ENCODE measurements at places on chromosomes 13 and 19.

GRCh38 chr19:751501-752341 lies 809 bp downstream of the MISP start:
- DNase-seq, result no peak

GRCh38 chr13:33204130-33204927 lies 81.2 kb downstream of the STARD13 start:
- no peak for DNase-seq

- DNase-seq, result no peak
These were observed 36.3 kb upstream of the FLT1 start for GRCh38 chr13:28531077-28531844.

- no peak for DNase-seq
These were observed 9.5 kb downstream of the STOML3 start for GRCh38 chr13:38981096-38981495.

GRCh38 chr19:8242211-8242821 lies 33.1 kb downstream of the CERS4 start:
- no peak for DNase-seq

DNA sequence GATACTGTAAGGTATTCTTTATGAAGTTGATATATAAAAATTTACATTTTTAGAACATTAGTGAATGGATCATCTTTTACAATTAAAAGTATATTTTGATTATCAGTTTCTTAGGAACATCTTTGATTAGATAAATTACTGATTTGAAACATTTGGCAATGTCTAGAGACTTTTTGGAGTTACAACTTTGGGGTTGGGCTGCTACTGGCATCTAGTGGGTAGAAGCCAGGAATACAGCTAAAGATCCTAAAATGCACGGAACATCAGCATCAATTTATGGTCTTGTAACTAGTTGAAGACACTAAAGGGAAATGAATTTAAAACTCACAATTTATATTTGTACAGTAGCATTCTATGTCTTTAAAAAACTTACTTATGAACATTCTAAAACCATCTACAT lies 19.9 kb downstream of the POMP start:
- no peak for DNase-seq

DNA sequence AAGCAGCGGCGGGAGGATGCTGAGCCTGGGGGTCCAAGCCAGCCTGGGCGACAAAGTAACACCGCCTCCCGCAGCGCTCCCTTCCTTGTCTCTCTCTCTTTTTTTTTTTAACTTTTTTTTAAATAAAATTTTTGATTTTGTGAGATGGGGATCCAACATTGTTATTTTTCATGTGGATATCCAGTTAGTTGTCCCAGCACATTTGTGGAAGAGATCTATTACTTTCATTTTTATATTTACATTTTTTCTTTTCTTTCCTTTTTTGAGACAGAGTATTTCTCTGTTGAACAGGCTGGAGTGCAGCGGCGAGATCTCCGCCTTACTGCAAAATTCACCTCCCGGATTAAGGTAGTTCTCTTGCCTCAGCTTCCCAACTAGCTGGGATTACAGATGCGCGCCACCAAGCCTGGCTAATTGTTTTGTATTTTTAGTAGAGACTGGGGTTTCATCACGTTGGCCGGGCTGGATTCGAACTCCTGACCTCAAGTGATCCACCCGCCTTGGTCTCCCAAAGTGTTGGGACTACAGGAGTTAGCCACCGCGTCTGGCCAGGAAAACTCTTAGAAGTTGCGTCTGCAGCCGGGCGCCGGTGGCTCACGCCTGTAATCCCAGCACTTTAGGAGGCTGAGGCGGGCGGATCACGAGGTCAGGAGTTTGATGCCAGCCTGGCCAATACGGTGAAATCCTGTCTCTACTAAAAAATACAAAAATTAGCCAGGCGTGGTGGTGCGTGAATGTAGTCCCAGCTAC lies 19.4 kb downstream of the ZNF816 start:
- DNase-seq, result no peak

- DNase-seq, result no peak
These were observed 46.8 kb downstream of the COG3 start for GRCh38 chr13:45511310-45512097.

GRCh38 chr19:21694171-21694906 lies 73.0 kb downstream of the ZNF100 start:
- no peak for DNase-seq

GRCh38 chr19:29540114-29540513 lies 14.3 kb downstream of the VSTM2B start:
- no peak for DNase-seq

GRCh38 chr19:29622166-29623070 lies 16.3 kb downstream of the POP4 start:
- DNase-seq, result no peak

GRCh38 chr19:8079988-8080387 lies 27.4 kb downstream of the CCL25 start:
- no peak for DNase-seq

- no peak for DNase-seq
These were observed 98.9 kb downstream of the TNFSF13B start for GRCh38 chr13:108368250-108368905.

DNA sequence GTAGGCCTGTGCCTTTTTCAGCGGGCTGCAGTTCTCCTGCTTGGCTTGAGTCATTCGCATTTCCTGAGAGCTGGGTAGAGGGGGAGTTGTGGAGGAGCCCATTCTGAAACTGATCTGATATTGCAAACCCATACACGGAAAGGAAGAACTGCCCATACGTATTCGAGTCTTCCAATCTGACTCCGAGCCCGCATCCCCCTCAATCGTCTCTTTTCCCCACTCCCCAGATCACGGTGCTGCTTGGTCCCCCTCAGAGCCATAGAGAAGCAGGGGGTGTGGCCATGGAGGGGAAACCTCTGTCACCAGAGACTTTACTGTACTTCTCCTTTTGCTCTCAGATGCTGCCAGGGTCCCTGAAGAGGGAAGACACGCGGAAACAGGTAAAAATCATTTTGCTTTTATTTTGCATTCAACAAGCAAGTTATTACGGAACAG lies at the start of gene CD22:
TSS of gene CD22 (plus strand) at position 337 of the 435 bp plus-strand sequence. CDS start 2,854 bp downstream, outside the sequence.
- DNase-seq, result peak; percentile 74

- DNase-seq, result no peak
These were observed 177.9 kb downstream of the KATNAL1 start for GRCh38 chr13:30129411-30129810.

- DNase-seq, result no peak
These were observed 1.1 kb downstream of the RYR1 start for GRCh38 chr19:38434549-38435051.

- DNase-seq, result no peak
These were observed 39.1 kb upstream of the ANKRD10 start for GRCh38 chr13:110953833-110954532.

- DNase-seq, result no peak
These were observed 83.7 kb downstream of the NALCN start for GRCh38 chr13:101332583-101332982.

- DNase-seq, result peak; percentile 55
These were observed at the start of gene RASA3 for GRCh38 chr13:114132419-114133121. Gene RASA3, minus strand, starts transcription at chr13:114132623. Its CDS starts 134 bp downstream, at chr13:114132489.

DNA sequence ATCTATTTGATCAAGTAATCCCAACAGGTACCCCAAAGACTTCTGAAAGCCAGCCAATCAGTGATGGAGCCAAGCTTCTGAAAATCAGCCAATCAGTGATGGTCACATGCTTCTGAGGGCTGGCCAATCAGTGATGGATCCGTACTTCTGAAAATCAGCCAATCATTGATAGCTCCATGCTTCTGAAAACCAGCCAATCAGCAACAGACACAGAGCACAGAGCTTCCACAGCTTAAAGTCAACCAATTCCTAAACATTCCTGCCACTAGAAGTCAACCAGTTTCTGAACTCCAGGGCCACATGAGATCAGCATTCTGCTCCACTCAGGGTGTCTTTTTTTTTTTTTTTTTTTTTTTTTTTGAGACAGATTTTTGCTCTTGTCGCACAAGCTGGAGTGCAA lies 8.2 kb upstream of the HSD17B14 start:
- DNase-seq, result no peak

GRCh38 chr19:4379383-4380253 lies 20.7 kb downstream of the SH3GL1 start:
- DNase-seq, result peak; percentile 82

- DNase-seq, result no peak
These were observed 65.2 kb downstream of the TEX26 start for GRCh38 chr13:30997697-30998096.

- DNase-seq, result peak; percentile 85
These were observed 26.3 kb upstream of the SIGLEC11 start for GRCh38 chr19:49987159-49987698.

DNA sequence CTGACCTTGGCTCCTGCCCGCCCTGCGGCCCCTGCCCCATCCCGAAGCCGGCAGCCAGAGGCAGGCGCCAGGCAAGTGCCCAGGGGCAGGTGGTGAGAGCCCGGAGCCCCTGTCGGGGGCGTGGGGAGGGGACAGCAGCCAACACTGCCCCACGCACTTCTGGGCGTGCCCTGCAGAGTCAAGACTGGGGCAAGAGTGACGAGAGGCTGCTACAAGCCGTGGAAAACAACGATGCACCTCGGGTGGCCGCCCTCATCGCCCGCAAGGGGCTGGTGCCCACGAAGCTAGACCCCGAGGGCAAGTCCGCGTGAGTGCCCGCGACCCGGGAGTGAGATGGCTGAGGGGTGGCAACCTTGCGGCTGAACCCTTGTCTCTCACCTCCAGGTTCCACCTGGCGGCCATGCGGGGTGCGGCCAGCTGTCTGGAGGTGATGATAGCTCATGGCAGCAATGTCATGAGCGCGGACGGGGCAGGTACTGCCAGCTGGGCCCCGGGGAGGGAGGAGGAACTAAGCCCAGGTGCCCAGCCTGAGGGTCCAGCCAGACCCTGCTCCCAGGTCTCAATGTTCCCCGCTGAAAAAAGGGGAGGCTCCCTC lies 17.3 kb downstream of the ANKRD24 start:
- DNase-seq, result no peak

DNA sequence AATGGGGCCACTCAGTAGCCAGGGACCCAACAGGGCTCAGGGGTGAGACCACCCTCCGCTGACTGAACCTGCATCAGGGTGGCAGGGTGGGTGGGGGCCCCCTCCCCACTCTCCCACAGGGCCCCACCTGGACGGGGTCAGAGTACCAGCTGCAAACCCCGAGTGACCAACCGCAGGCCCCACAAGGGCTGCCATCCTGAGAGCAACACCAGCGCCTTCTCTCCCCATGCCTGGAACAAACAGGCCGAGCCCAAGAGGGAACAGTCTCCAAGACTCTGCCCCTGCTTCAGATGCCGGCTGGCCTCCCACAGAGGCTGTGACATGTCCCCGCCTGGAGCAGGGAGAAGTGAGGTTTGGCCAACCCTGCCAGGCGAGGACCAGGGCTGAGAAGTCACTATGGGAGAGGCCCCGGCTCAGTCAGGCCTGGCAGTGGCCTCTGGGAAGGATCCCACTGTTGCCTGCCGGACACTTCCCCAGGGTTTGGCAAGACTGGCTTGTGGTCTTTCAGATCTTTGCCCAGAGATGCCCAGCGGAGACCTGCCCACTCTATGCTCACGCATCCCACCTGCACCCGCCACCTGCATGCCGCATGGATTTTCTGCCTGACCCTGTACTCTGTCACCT lies 27.2 kb downstream of the MPND start:
- no peak for DNase-seq

- DNase-seq, result no peak
These were observed 241 bp downstream of the ODAD3 start for GRCh38 chr19:11434703-11435056.

DNA sequence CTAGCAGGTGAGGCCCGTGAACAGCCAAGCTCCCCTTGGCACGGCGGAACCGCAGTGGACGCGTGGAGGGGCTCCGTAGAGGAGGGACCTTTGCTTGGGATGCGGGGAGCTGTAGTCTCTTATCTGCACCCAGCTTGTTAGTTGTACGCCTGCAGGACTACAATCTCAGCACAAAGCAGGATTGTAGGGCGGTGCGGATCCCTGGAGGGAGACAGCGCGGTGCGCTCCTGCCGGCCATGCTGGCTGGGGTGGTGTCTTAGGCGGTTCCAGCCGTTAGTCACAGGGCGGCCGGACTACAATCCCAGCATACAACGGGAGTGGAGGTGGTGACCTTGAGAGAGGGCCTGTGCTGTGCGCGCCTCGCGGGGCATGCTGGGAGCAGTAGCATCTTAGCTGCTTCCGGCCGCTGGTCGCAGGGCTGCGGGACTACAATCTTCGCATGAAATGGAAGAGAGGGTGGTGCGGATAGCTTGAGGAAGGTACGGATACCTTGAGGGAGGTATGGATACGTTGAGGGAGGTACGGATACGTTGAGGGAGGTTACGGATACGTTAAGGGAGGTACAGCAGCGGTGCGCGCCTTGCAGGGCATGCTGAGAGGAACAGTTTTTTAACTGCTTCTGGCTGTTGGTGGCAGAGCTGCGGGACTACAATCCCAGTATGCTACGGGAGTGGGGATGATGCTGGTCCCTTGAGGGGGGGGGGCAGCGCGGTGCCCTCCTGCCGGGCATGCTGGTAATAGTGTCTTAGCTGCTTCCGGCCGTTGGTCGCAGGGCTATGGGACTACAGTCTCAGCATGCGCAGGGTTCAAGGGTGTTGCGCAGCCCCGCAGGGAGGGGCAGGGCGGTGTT lies 1419.1 kb downstream of the UQCRFS1 start:
- peak; percentile 89 for DNase-seq

DNA sequence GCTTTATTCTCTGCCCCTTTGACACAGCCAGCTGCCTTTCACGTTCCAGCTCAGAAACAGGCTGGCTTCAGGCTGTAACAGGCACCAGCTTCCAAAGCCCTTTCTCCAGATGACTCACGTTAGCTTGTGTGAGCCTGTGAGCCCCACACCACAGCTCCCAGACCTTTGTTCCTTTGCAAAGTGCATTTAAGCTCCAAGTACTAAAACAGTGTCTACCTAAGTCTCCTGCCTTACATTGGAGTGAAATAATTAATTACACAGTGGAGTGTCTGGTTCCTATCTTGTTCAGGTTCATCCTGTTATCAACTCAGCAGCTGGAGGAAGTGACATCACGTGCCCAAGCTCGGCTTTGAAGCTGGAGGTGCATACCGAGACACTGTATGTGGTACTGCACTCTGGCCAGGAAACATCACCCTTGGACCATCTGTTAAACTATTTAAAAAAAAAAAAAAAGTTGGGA lies 475.8 kb downstream of the FOXO1 start:
- no peak for DNase-seq

GRCh38 chr19:17488593-17489391 lies 18.5 kb downstream of the SLC27A1 start:
- peak; percentile 65 for DNase-seq

- peak; percentile 58 for DNase-seq
These were observed 65.0 kb downstream of the RASA3 start for GRCh38 chr13:114067381-114067885.

- no peak for DNase-seq
These were observed 16.2 kb downstream of the COMP start for GRCh38 chr19:18774782-18775444.

DNA sequence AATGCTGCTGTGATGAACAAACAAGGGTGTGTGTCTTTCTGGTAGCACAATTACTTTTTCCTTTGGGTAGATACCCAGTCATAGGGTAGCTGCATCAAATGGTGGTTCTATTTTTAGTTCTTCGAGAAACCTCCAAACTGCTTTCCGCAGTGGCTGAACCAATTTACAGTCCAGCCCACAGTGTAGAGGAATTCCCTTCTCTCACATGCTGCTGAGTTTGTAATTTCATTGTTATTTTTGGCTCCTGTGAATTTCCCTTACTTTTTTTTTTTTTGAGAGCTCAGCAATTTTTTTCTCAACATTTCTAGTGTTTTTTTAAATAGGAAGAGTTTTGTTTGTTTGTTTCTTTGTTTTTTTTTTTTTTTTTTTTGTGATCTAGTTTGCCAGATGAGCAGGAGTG lies 37.5 kb upstream of the ADGRE1 start:
- DNase-seq, result no peak

Data from stimulated activated naive B cell treated with anti-CD40 and anti-IgM and Interleukin-4, amounts not matched to agents 10 μg/mL and 1 μg/mL and 100 μg/mL, for 72 hours (primary cell).